ENCODE measurements at places on chromosomes 2 and 18.

DNA sequence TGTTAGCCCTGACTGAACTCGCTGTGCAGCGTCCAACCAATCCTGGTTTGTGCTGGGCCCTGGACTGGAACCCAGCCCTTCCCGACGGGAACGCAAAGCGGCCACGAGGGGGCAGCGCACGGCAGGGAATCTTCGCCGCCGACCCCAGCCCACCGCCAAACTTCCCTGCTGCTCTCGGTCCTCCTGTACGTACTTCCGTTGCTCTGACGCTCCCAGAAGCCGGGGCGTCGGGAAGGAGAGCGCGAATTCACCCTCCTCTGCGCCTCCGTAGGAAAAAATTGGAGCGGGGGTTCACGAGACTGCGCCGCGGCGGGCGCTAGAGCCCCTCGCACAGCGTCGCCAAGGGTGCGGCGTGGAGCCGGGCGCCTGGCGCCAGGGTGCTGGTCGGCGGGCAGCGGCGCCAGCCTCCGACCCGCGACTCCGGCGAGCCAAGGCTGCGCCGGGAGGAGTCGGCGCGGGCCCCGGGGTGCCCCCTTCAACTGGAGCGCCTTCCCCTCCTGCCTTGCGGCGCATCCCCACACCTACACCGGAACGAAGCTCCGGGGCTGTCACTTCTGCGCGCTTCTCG is 873 bp upstream of the SH3RF3 start:
- peak; percentile 69 for DNase-seq

GRCh38 chr2:15666861-15667808 is 75.5 kb downstream of the DDX1 start:
- DNase-seq = no peak

DNA sequence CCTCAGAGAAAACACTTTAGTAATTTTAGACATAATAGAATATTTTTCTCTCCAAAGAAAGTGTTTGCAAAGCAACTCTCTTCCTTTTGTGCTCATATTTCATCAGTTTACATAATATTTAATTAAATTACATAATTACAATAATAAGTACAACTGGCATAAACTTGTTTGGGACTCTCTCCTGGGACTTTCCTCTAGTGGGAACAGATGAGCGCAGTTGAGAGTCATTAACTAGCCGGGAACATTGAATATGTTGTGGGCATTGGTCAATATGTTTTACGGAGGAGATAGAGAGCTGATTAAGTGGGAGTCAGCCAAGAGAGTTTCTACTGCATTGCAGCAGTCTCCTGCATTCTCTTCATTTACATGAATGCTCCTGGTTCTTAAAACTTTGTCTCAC is 607.7 kb downstream of the ARHGAP15 start:
- DNase-seq = no peak

- DNase-seq = no peak
Measured at GRCh38 chr2:100141906-100142305, 484 bp downstream of the AFF3 start.

DNA sequence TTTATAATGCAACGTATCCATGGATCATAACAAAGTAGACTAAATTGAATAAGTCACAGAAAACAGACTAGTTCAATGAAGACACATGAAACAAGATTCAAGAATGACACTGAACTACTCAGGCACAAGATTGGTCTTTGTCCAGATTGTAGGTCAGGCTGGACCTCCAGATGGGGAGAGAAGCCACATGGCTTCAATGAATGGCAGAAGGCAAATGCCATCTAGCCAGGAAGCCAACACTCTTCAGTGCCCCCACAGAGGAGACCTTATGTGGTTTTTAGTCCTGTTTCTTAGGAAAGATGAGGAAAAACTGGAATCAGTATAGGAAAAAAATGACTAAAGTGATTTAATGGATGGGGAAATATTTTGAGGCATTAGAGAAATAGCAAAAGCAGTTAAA is 43.1 kb downstream of the BOD1L2 start:
- DNase-seq = no peak

DNA sequence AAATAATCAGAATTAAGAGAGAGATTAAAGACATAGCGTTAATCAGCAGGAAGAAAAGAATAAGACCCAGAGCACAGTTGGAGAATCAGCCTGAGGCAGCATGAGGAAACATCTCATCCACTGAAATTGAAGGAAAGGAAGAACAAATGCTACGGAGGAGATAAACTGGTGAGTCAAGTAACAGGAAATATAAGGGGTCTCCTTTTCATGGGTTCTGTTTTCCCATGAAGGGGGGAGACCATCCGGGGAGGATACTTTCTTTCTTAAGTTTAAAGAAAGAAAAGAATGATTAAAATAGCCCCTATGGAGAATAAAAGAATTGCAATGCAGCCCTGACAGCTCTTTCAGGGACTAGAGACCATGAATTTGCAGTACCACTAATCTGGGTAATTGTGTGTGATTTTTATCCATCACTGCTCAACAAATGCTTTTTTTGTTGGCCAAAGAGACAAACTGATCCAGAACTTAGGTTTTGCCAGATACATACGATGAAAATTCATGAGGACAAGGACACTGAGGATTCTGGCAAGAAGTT is 17.7 kb downstream of the ROCK2 start:
- DNase-seq = no peak

- DNase-seq = no peak
Measured at GRCh38 chr2:175457895-175458448, 276.5 kb upstream of the ATP5MC3 start.

- DNase-seq = no peak
Measured at GRCh38 chr2:178514664-178515063, 34.4 kb downstream of the PLEKHA3 start.

GRCh38 chr2:161571051-161571429 is 53.2 kb upstream of the SLC4A10 start:
- DNase-seq = no peak

Measured in T47D (cell line).